HFFc6 (cell line): ENCODE measurements at places on chromosomes 2 and 18.

GRCh38 chr2:96760986-96761832, 507 bp downstream of the CNNM4 start:
- DNase-seq = no peak

- DNase-seq = no peak
Observed at GRCh38 chr2:102056079-102056581, 64.4 kb downstream of the IL1R2 start.

DNA sequence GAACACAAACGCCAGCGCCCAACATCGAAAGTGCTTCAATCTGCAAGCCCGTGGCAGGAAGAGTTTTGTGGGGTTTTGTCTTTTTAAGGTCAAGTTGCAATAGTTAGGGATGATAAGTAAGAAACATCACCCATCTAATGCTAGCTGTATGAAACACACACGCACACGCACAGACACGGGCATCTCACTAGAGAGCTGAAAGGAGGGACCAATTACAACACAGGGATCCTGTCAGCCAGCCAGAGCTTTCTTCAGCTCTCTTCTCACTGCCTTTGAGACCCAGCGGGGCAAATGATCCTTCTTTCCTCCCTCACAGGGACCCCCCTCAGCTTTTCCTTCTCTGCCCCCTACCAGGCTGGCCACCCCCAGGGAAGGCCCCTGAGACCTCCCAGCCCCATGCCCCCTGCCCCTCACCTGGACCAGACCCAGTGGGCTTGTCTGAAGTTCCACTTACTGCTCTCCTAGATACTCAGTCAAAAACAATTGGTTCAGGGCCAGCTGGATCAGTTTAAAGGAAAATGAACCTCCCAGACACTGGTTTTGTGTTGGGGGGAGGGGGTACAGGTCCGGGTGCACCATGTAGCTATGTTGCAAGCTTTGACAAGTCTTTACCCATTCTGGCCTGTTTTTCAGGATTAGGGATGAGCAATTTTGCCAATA, 17.9 kb downstream of the CYP26B1 start:
- no peak for DNase-seq

GRCh38 chr2:1047485-1047884, 96.8 kb downstream of the SNTG2 start:
- peak; percentile 10 for DNase-seq

GRCh38 chr2:201347138-201347537, 10.0 kb downstream of the FLACC1 start:
- no peak for DNase-seq

DNA sequence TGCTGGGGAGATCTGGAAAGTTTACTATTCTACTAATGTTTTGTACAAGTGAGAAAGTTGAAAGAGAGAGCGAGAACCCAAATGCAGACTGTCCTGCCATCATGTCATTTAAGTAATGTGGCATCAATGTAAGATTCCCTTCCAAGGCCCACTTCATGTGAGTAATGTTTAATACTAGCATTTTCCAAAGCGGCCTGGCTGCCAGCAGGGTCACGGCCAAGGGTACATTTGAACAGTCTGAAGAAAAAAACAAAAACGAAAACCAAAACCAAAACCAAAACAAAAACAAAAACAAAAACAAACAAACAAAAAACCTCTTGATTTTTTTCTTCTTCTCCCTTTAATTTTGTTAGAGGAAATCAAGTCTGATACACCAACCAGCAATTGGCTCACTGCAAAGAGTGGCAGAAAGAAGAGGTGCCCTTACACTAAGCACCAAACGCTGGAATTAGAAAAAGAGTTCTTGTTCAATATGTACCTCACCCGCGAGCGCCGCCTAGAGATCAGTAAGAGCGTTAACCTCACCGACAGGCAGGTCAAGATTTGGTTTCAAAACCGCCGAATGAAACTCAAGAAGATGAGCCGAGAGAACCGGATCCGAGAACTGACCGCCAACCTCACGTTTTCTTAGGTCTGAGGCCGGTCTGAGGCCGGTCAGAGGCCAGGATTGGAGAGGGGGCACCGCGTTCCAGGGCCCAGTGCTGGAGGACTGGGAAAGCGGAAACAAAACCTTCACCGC, 2.2 kb downstream of the HOXD10 start:
- no peak for DNase-seq
